Activated CD4-positive, alpha-beta memory T cell treated with anti-CD3 and anti-CD28 coated beads, Interleukin-2, amount 10 ng/mL, durations not matched to agents 7 days and 5 days (primary cell): ENCODE measurements at places on chromosomes 4 and X. TPM values are rescaled to one million over a fixed set of nuclear protein-coding genes. Genes with fewer than 3 reads are reported as not detected.

DNA sequence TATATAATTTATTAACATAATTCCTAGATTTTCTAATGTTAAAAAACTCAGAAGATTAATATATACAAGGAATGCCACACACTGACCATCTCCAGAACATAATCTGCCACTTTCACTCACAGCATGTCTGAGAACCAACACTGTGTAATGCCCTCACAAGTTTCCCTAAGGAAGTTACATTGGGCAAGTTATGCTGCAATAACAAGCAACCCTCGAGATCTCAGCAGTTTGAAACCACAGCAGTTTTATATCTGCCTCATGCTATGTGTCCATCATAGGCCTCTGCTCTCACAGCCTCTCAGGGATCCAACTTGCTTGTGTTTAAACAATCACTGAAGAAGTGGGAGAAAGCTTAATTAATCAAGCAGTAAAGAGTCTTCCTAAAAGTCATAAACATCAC, 250.0 kb upstream of the SLC7A11 start:
- no peak for DNase-seq

DNA sequence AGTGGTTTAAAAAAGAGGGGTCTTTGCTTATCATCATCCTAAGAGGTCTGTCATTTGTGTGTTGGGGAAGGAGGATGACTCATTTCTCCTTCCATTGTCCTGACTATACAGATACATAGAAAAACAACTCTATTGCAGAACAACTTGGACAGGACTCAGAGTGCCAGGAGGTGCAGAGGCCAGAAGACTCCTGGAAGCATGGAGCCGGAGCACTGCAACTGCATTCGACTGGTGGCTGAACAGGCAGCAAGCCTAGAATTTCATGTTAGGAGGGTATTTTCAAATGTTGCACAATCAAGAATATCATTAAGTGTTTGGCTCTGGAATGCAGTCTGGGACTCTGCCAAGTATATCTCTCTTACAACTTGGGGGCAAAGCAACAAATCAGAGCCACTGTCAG, 35.0 kb upstream of the MAML3 start:
- no peak for DNase-seq

DNA sequence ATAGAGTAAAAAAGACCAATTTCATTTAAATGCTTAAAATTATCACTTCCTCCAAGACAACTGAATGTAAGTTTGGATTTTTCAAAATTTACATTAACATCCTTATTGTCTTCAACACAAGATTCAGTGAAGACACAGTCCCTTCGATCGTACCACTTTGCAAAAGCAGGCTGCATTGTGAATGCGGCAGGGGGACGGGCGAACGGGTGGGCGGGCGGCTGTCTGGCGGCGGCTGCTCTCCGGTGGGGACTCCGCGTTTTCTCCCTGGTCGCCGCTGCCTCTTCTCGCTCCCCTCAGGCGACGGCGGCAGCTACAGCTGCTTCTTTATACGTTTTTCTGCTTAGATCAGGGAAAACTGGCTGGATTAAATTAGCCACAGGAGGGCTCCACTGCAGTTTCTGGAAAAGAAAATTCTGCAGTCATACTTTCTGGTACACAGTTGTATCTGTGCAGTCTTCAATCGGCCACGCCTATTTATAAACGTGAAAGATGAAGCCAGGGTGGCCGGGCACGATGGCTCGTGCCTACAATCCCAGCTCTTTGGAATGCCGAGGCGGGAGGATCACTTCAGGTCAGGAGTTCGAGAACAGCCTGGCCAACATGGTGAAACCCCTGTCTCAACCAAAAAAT, 33.9 kb upstream of the HPF1 start:
- DNase-seq = no peak

DNA sequence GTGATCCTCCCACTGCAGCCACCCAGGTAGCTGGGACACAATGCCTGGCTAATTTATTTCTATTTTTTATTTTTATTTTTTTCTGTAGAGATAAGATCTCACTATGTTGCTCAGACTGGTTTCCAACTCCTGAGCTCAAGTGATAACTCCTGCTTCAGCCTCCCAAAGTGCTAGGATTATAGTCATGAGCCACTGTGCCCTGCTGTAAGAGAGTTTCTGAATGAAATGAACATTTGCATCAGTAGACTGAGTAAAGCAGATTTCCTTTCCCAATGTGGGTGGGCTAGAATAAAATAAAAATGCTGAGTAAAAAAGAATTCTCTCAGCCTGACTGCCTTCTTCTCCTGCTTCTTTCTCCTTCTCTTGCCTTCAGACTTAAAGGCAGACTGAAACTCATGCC, 555.4 kb upstream of the PITX2 start:
- no peak for DNase-seq

The PLP1 gene
- not detected for total RNA-seq

- no peak for DNase-seq
Observed at GRCh38 chr4:125390126-125390525, 75.4 kb downstream of the FAT4 start.

- no peak for DNase-seq
Observed at GRCh38 chr4:113548303-113548702, 213.2 kb downstream of the CAMK2D start.

DNA sequence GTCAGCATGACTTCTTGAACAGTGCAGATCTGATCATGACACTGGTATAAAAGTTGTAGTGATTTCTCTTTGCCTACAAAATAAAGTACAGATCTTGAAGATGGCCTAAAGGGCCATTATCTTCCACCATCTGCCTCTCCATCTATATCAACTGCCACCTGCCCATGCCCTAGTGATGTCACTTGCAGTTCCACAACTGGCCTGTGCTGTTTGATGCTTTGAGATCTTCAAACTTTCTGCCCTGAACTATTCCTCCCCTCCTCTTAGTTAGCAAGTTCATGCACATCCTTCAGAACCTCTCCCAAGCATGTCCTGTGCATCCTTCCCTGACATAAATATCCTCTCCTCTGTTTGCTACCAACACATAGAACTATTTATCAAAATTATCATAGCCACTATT, 217.0 kb downstream of the SOWAHB start:
- no peak for DNase-seq

GRCh38 chr4:177574446-177574845, 132.2 kb upstream of the AGA start:
- DNase-seq = no peak

- no peak for DNase-seq
Observed at GRCh38 chrX:76977452-76977851, 469.7 kb upstream of the FGF16 start.

- DNase-seq = no peak
Observed at GRCh38 chr4:24321616-24322015, 262.7 kb downstream of the DHX15 start.

The TMEM31 gene
- total RNA-seq = not detected

- no peak for DNase-seq
Observed at GRCh38 chr4:169117591-169118081, 107.6 kb upstream of the CBR4 start.

DNA sequence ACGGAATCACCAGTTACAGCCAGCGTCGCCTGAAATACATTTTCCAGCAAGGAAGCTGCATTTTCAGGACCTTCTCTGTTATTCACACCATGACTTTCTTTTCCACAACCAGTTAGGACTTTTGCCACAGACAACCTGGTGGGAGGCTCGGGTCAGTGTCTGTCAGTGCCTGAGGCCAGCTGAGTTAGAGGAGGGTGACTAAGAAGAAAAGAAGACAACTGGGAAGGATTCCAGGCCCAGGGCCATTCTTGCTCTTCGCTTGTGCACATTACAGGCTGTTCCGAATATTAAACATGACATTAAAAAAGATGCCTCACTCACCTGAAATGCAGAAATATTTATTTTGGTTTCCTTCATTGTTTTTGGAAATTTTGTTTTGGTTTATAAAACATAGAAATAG, 21.4 kb upstream of the CENPU start:
- no peak for DNase-seq

- DNase-seq = peak; percentile 52
Observed at GRCh38 chrX:12975991-12976558, 1.2 kb downstream of the TMSB4X start.

DNA sequence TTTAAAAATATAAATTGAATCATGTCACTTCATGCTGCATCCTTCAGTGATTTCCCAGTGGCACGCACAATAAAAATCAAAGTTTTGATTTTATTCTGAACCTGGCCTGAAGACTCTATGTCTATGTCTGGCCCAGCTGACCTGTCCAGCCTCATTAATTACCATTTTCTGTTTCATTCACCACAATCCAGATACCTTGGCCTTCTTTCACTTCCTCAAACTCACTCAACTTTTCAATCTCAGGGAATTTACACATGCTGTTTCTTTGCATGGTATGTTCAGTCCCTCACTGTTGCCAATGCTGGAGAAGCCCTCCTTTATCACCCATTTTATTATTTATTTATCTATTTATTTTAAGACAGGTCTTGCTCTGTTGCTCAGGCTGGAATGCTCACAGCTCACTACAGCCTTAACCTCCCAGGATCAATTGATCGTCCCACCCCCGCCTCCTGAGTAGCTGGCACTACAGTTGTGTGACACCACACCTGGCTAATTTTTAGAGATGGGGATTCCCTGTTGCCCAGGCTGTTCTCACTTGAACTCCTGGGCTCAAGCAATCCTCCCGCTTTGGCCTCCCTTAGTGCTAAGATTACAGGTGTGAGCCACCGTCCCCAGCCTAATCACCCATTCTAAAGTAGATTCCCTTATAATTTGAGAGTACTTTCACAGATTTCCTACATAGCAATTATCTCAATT, 43.1 kb downstream of the ZGRF1 start:
- no peak for DNase-seq

The HSD17B13 gene
- total RNA-seq = 0.30 TPM

The CRMP1 gene
- total RNA-seq = 0.30 TPM

DNA sequence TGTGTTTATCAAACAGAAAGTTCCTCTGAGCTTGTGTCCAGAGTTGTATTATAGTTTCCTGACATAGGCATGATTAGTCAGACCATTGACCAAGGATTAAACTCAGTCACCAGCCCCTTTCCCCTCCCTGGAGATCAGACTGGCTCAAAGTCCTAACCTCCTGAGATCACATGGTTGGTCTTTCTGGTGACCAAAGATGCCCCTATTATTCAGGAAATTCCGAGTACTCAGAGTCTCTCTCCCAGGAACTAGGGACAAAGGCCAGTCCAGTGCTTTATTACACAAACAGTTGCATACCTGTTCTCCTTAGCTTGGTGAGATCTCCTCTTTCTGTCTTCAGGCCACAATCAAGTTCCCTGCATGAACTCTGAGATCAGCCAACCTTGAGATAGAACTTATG, 14.5 kb upstream of the ENPP6 start:
- no peak for DNase-seq

DNA sequence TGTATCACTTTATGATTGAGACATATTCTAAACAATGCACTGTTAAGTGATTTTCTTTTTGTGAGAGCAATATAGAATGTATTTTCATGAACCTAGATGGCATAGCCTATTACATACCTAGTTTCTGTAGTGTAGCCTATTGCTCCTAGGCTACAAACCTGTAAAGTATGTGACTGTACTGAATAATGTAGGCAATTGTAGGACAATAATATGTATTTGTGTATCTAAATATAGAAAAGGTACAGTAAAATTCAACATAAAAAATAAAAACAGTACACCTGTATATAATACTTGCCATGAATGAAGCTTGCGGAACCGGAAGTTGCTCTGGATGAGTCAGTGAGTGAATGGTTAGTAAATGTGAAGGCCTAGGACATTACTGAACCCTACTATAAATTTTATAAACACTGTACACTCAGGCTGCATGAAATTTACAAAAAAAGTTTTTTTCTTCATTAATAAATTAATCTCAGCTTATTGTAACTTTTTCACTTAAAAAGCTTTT, 106.7 kb downstream of the VSIG4 start:
- DNase-seq = no peak

DNA sequence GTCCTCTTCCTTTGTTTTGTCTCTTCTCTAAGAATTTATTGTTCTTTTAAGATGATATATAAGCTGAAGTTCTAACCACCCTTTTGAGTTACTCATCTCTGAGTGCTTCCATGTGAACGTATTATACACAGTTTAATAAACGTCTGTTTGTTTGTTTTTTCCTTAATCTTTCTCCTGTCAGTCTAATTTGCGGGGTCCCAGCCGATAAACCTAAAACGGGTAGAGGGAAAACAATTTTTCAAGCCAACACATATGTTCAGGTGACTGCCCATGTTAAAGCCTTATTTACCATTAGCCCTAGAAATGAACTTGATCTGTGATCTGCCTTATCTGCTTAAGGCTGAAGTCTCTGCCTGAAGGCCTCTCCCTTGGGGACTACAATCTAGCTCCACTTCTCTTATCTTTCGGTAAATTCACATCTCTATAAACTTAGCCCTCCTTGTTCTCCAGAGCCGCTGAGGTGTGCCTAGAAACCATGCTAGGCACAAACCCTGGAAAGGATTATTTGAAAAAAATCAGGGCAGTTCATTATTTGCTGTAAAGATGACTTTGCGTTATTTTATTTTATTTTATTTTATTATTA, 158.8 kb downstream of the CAMK2D start:
- DNase-seq = no peak

DNA sequence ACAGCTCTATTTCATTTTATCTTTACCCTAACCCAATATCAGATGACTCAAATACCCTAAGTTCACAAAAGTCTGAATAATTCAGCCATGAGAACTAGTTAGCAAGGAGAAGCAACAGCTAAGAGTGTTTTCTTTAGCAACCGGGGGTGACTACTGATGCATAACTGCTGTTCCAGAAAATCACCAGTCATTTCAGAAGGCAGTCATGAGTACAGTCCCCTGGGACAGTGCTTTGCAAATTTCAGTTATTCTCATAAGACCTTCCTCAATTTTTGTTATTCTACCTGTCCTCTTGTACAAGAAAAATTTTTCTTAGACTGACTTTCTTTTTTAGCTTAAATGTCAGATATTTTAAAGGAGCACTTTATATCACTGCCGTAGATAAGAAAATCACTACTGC, 16.4 kb downstream of the BANK1 start:
- DNase-seq = no peak

DNA sequence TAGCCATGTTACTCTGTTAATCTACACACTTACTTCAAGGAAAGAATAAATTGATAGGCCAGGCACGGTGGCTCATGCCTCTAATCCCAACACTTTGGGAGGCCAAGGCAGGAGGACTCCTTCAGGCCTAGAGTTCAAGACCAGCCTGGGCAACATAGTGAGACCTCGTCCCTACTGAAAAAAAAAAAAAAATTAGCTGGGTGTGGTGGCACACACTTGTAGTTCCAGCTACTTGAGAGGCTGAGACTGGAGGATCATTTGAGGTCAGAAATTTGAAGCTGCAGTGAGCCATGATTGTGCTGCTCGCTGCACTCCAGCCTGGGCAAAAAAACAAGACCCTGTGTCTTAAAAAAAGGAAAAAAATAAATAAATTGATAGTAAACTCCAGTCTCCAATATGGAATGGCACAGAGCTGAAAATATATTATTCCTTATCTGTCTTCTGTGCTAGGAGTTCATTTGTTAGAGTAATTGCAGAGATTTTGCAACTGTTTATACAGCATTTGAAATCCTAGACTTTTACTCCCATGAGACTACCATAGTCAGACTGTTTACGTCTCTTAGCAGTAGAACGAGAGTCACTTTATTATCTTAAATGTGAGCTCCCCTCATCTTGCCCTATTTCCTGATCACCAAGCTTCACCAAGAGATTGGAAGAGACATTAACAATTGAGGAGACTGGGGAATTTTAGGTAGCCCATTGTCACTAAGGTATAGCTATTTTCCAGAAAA, 18.8 kb upstream of the TMEM131L start:
- no peak for DNase-seq

The TBC1D19 gene
- total RNA-seq = 7.1 TPM
